ENCODE measurements at places on chromosomes 6 and 20.
A peak's percentile ranks its signal among the peaks of the same experiment; 100 is the strongest.

DNA sequence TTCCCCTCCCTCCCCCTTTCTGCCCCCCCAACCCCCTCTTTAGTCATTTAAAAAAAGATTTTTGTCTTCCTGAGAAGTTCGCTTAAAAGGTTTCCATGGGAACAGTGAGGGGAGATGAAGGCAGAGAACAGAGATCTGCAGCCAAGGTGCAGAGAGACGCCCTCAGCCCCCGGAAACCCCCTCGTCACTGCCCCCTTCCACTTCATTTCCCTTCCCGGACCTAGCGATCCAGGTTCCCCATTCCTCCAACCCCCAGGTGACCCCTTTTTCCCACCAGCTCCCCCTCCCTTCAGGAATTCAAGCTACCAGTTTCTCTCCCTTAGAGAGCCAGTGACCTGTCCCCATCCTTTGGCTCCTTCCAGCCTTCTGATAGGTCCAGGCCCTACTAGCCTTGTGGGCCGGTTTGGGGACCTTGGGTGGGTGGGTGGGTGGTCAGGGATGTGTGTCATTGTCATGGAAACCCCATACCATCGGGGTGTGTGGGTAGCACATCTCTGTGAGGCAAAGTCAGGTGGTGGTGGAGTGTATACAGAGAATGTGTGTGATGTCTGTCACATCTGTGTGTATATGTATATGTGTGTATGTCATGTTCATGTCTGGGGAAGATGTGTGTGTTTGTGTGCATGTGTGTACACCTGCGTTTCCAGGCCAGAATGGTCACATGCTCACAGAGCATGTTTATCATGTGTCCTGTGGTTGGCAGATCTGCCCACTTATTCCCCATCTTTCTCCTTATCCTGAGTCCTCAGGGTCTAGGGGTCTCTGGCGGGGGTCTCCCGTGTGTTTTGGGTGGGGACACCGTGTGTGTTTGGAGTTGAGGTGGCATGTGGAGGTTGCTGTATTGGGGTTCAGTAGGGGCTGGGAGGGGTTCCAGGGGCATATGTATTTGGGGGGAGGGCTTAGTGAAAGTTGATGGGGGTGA lies 7.0 kb downstream of the SYNGAP1 start:
- peak; percentile 44 for DNase-seq

GRCh38 chr20:35363190-35363589 lies 48.6 kb downstream of the UQCC1 start:
- DNase-seq, result no peak

- no peak for DNase-seq
These were observed 152.4 kb upstream of the HSF2 start for GRCh38 chr6:122246906-122247658.

DNA sequence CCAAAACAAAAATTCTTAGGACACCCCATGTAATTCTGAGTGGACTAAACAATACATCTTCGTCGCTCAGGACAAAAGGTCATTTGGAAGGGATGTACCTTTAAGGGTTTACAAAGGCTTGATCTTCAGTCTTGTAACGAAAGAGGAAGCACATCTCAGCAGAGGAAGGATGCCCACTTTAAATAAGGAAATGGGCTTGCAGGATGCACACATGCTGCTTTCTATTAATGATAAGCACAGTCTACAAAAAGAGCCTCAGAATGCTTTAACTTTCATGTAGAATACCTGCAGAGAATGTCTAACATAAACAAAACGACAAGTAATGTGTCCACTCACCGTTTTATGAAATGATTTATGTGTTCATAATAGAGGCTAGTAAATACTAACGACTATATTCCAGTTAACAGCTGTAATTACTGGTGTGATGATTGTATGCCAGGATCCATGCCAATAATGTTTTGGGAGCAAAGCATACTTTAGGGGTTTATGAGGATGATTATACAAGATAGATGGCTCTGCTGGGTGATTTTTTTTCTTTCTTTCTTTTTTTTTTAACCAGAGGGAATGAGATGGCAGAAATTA lies 216.9 kb downstream of the GMDS start:
- no peak for DNase-seq

- peak; percentile 90 for DNase-seq
These were observed 19.0 kb downstream of the PACSIN1 start for GRCh38 chr6:34484899-34485298.

DNA sequence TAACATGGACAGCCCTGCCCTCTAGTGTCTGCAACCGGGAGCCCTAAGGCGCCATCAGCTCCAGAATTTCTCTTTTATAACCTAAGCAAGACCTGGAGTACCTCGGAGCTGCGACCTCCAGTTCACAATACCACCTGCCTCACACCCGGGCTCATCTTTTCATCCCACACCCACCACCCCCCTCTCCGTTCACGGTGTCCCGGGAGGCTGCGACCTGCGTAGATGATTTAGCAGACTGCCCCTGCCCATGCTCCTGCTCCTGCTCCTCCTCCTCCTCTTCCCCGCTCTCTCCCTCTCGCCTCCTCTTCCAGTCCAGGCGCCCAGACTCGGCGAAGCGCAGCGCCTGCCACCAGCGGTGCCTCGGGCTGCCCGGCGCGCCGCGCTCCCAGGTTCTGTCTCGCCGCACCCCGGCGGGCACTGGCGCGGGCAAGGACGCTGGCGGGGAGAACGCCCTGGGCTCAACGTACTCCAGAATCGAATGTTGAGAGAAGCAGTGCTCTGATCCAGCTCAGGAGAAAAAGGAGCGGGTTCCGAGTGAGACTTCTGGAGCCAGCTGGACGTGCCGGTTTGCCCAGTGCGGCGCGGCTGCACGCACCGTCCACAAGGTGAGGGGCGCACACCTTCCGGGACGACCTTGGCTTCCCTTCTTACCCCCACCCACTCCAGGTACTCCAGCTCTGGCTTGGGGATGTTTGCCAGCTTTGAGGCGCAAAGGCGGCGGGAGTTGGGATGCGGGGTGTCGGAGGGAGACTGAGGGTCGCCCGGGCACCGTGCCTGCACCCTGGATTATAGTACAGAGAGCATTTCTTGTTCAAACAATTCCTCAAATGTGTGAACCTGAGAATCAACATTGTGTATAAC lies at the start of gene HTR1E:
Gene HTR1E, plus strand, starts transcription at position 310 of the 861 bp plus-strand sequence. CDS start 77,807 bp downstream, outside the sequence.
- peak; percentile 21 for DNase-seq

GRCh38 chr6:101630941-101631340 lies 237.4 kb downstream of the GRIK2 start:
- no peak for DNase-seq

GRCh38 chr20:50537546-50538201 lies 27.5 kb downstream of the PTPN1 start:
- DNase-seq, result no peak

DNA sequence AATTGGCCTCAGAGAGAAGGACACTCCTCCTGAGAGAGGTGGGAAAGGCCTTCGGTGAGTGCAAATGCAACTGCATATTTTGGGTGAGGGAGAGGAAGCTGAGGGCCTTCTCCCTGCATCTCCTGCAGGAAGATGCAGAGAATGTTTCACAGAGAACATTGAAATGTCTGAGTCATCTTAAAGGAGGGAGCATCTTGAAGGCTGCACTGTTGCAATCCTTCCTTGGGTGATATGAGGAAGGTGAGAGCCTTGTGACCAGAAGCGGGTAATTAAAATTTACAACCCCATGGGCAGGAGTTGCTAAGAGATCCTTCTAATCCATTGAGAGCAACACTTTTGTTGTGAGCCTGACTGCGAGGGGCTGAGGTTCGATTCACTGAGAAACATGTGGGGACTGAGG lies 375.7 kb upstream of the MARCKS start:
- no peak for DNase-seq

DNA sequence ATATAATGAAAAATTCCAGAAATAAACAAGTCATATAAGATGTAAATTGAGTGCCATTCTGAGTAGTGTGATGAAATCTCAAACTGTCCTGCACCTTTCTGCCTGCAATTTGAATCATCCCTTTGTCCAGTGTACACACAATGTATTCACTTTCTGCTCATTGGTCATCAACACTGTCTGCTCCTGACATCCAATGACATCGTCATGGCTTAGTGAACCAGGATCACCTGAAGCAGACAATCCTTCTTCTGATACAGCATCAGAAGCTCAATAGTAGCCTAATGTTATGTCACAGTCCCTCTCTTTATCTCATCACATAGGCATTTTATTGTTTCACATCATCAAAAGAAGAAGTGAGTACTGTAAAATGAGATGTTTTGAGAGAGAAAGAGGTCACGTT lies 366.3 kb downstream of the RFPL4B start:
- DNase-seq, result no peak

DNA sequence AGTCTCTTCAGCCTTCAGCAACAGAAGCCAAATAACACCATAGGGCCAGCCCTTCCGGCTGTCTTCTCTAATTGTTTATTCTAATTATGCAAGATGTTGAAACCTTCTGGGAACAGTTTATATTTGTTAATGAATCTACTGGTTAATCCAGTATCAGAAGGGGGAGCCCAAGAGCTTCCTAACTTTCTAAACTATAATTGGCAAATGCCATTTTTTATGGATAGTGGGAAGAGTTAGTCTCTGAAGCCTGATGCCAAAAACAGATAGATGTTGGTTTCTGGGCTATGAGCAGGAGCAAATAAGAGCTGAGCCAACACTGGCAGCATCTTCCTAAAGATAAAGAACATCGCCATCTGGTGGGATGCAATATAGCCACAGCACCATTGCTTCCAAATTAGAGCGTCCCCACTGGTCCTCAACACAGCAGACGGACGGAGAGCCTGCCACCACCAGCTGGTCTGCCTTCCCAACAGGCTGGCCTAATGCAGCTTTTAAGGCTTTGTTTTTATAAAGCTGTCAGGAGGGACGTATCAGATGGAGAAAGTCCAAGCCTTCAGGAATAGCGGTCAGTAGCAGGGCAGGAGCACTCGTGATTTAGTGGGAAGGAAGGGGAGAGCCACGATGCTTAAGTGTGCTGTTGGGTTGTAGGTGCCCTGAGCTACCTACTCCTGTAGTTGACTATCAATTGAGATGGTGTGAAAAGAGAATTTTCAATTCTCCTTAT lies 118.8 kb downstream of the RALGAPA2 start:
- peak; percentile 29 for DNase-seq

DNA sequence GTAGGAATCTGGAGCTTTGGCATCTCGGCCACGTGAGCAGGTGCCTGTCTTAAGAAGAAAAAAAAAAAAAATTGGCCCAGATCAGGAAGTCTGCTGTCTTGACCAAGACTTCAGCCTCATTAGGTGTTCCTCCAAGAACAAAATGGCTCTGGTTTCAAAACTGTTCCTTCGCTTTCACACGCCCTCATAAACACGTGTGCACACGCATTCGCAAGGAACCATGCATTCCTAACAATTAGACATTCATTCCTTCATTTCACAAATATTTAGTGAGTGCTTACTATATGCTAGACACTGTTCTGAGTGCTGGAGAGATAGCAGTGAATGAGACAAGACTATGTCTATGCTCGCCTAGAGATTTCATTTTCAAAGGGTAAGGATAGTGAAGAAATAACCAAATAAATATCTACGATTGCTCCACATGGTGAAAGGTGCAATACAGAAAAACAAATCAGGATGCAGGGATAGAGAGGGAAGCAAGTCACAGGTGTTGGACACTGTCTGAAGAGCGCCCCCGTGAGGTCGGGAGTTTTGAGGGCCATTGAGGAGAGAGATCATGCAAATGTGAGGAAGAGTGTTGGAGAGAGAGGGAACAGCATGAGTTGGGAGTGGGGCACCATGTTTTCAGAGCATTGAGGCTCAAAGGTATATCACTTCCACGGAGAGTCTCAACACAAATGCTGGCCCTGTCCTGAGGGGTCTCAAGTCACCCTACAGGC lies 53.3 kb downstream of the CCDC170 start:
- no peak for DNase-seq

GRCh38 chr20:23318347-23318746 lies 32.2 kb upstream of the NXT1 start:
- no peak for DNase-seq

- DNase-seq, result no peak
These were observed 1202.0 kb upstream of the ADGRB3 start for GRCh38 chr6:67433124-67433523.

DNA sequence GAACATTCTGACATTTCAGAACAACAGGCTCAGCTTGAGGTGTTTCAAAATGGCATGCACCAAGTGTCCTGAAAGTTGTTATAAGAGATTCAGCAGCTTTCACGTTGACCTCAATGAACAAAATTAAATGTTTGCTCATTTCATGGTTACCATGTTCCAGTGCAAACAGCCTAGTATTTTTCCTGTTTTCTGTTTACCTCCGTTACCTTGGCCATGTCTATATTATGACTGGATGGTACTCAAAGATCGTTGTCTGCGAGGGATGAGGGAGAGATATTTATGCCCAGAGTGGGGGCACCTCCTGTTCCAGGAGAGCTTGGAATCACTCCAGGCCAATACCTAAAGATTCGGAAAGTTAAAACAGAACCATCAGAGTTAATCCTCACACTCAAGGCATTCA lies 83.8 kb upstream of the SASH1 start:
- no peak for DNase-seq

GRCh38 chr6:43644940-43645612 lies at the start of gene RSPH9:
Gene RSPH9 (plus strand): TSS chr6:43645036. CDS start chr6:43645099, 63 bp downstream.
- DNase-seq, result peak; percentile 83

DNA sequence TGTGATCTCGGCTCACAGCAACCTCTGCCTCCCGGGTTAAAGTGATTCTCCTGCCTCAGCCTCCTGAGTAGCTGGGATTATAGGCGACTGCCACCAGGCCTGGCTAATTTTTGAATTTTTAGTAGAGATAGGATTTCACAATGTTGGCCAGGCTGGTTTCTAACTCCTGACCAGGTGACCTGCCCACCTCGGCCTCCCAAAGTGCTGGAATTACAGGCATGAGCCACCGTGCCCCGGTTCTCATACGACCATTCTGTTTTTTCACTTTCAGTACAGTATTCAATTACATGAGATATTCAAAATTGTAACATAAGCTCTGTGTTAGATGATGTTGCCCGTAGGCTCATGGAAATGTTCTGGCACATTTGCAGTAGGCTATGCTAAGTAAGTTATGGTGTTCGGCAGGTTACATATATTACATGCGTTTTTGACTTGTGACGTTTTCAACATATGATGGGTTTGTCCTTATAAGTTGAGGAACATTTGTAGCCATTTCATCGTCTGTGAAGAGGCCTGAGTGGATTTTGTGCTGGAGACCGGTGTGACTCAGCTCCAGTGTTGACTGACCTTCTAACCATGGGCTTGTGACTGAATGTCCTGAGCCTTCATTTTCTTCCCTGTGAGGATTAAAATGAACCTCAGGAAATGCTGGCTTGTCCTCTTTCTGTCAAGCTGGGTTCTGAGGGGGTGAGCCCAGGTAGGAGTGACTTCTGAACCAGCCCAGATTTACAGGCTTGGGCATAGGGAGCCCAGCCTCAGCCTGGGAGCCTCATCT lies 12.2 kb downstream of the PPARD start:
- DNase-seq, result no peak

GRCh38 chr6:4732691-4733315 lies 43.4 kb upstream of the CDYL start:
- no peak for DNase-seq

DNA sequence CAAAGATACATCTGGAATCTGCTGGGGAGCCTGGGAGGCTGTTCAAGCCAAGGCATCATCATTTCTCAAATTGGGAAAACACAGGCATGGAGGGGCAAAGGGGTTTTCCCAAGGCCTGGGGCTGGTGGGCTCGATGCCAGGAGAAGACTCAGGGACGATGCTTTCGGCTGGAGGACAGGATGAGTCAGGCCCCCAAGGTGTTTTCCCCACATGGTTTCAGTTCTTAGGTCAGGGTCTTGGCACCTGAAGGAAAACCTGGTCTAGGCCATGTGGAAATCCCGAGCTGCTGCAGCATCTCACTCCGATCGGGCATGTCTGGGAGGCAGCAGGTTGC lies 348.1 kb downstream of the CDC5L start:
- peak; percentile 52 for DNase-seq

GRCh38 chr6:163494279-163494727 lies 79.8 kb downstream of the QKI start:
- DNase-seq, result peak; percentile 9

GRCh38 chr6:111534231-111534751 lies 51.3 kb upstream of the REV3L start:
- no peak for DNase-seq
